ENCODE measurements at places on chromosomes 6 and 20.

GRCh38 chr6:101779051-101779844 is 385.7 kb downstream of the GRIK2 start:
- no peak for DNase-seq

DNA sequence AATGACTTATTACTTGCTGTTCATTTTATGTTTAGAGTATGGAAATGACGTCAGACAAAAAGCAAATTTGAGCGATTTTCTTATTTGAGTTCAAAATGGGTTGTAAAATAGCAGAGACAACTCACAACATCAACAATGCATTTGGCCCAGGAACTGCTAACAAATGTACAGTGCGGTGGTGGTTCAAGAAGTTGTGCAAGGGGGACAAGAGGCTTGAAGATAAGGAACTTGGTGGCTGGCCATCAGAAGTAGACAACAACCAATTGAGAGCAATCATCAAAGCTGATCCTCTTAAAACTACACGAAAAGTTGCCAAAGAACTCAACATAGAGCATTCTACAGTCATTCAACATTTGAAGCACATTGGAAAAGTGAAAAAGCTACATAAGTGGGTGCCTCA is 43.8 kb downstream of the REV3L start:
- peak; percentile 48 for DNase-seq

DNA sequence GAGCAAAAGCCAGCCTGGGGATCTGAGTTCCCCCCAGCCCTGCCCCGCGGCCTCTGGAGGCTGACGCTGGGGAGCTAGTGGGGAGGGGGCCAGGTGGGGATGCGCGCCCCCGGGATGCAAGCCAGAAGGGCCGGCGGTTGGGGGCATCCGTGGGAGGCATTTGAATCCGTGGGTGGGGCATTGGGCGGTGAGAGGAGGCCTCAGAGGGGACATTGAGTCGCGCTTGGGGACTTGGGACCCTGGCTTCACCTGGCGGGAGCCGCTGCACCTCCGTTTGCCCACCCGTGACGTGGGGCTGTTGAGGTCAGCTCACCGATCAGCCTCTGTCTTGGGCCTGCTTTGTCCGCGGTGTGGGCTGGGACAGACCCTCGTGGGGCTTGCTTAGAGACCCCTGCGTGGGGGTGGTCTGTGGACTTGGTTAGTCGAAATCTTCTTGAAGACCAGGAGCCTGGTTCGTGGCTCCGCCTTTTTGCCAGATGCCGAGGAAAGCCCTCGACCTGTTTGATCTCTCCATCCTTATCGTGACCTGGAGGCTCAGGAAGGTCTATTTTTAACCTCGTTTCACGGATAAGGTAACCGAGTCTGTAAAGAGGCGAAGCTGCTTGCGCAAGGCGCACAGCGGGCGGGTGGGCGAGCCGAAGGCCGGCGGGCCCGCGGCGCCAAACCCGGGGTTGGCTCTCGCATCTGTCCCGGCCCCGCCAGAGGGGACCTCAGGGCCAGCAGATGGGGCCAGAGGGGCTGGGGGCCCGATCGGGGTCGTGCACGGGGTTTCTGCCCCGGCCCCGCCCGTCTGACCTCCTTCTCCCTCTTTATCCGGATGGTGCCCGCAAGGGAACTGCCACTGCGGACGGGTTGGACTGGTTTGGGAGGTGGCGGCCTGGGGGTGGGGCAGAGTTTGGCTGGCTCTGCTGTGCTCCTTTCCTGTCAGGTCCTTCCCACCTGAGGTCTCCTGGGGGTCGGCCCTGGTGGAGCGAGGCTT is 8.3 kb downstream of the FAM110A start:
- DNase-seq = no peak

DNA sequence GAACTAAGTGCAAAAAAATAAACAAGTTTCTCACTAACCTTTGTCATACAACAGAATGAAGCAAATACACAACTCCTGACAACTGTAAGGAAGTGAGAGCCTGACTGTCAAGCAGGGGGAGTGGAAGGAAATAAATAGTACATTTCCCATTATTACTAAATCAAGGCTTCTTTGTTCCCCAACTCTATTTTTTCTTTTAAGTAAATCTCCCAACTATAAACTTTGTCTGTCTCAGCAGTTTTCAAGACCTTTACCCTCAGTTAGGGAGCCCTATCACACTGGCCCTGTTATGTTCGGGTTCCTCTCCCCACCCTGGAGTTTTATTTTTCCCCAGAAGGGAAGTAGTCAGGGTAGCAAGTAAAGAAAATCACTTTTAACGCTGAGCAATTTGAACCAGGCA is 24.1 kb upstream of the IPCEF1 start:
- no peak for DNase-seq

- no peak for DNase-seq
These were observed 134.2 kb downstream of the DLL1 start for GRCh38 chr6:170156448-170157375.

- DNase-seq = peak; percentile 83
These were observed 50.6 kb downstream of the SRC start for GRCh38 chr20:37396416-37397075.

DNA sequence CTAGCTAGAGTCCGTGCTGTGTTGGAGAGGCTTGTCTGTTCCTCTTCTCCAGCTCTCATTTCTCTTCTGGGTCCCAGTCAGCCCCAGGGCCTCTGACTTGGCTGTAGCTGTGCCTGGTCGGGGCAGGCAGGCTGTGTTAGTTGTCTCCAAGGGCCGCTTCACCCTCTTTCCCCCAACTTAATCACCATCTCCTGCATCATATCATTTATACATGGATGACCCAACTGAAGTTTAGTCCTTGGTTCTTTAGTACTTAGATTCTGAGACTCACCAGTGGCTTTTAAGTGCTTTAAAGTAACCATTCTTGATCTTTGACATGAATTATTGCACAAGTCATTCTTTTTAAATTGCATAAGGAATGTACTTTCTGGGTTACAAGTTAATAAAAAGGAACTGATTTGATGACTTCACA is 127.3 kb downstream of the RTN4IP1 start:
- peak; percentile 44 for DNase-seq

DNA sequence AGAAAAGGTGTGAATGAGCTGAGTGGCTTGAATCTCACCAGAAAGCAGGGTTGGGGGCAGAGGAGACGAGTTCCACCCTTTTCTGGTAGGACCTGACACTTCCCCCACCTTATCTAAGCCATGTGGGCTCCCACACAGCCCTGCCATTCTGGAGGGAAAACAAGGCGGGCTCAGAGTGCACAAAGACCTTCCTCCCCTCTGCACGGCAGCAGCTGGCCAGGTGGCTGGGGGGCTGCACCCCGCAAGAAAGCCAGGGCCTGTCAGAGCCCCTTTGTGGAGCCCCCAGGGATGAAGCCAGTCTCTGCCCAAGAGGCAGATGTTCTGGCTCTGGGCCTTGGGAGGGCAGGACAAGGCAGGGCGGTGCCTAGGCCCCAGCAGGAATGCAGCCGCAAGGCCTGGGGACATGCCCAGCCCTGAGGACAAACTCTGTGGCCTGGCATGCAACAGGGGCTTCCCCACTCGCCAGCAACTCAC is 48.4 kb upstream of the DSN1 start:
- DNase-seq = no peak

DNA sequence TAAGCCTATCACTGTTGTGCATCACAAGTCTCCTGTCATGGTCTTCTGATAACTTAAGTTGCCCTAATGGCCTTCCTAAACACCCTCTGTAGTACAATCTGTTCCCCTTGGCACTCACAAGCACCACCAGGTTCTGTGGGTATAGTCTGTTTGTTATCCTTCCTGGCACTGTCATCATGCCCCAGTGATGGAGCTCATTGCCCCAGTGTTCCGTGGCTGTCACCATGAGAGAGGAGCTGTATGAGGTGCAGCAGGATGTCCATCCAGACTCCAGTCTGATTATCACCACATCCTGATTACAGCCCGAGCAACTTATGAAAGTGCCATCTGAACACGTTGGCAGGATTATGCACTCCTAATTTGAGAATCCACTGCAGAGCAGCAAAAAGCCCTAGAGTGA is 380.1 kb downstream of the FRK start:
- DNase-seq = no peak

DNA sequence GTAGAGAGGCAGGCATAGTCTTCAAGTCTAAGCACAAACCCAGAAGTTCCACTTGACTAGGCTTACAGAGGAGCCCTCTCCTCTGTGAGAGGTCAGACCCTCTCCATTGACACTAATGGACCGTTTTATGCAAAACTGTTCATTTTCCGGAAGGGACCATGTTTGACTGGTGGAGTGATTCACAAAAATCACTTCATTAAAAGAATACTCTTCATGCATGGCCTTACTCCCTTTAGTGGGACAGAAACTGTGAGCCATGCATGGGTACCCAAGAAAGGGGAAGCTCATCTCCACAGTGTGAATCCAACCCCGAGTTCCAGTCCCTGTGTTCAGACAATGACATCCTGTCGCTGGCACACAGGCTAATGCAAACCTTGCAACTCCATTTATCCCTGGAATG is 63.2 kb downstream of the OLIG3 start:
- DNase-seq = no peak

DNA sequence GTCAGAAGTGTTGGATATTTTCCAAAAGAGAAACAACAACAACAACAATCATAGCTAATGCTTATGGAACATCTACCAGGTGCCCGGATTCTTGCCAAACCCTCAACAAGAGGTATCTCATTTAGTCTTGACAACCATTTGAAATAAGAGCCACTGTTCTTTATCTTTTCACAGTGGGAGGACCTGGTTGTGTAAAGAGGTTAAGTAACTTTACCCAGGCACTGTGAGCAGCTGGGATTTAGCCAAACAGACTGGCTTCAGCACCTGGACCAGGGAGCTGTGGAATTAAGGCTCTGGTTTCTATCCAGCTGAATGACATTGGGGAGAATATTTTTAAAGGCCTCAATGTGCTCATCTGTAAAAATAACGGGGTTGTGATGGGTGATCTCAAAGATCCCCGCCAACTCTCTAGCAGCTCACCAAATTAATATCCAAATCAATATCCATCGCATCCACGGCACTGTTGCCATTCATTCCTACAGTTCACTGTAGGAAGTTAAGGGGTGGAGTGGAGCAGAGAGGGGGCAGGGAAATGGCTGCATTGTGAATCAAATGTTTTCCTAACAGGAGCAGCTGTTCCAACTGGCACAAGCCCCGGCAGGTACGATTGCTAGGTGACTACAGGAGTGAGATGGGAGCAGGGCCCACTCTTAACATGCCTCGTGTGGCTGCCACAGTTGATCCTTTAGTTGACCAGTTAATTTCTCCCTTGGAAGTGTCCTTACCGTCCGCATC is 61.8 kb downstream of the GCNT2 start:
- DNase-seq = no peak

- DNase-seq = no peak
These were observed 196.0 kb downstream of the MAFB start for GRCh38 chr20:40493071-40493470.

GRCh38 chr6:36340306-36340617 is 3.6 kb upstream of the BNIP5 start:
- DNase-seq = no peak

DNA sequence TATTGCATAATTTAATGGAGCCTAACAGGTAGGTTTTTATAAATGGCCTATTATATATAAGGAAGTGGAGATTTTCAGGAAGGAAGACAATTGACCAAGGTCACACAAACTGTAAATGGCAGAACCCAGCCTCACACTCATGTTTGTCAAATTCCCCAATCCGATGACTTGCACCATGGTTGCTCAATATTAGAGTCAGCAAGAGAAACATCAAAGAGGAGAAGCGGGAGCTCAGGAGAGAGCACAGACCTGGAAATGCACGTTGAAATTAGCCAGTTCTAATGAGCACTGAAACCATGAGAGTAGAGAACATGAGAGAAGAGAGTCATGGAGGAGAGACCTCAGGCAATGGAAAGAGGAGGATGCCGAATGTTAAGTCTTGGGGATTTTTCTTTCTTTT is 13.5 kb upstream of the MLIP start:
- DNase-seq = peak; percentile 4

- no peak for DNase-seq
These were observed 71.3 kb downstream of the ZMYND8 start for GRCh38 chr20:47285189-47285588.

GRCh38 chr6:33391922-33392594 is 435 bp downstream of the KIFC1 start:
- DNase-seq = peak; percentile 47

DNA sequence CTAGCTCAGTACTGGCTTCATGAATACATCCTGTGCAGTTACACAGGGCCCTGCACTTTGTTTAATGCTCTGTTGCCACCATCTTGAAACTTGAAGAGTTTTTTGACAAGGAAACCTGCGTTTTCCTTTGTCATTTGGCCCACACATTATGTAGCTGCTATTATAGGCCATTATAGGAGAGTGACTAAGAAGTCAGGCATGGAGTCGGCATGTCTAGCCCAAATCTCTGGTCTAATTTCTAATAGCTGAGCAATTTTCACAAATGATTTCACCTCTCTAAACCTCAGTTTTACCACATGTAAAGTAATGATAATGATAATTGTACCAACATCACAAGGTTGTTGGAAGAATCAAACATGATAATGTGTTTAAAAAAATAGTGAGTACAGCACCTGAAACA is 67.1 kb upstream of the MYLIP start:
- no peak for DNase-seq

- peak; percentile 76 for DNase-seq
These were observed 1.1 kb downstream of the AMD1 start for GRCh38 chr6:110875548-110876169.

- DNase-seq = no peak
These were observed 831.6 kb downstream of the C6orf118 start for GRCh38 chr6:164477790-164478189.

DNA sequence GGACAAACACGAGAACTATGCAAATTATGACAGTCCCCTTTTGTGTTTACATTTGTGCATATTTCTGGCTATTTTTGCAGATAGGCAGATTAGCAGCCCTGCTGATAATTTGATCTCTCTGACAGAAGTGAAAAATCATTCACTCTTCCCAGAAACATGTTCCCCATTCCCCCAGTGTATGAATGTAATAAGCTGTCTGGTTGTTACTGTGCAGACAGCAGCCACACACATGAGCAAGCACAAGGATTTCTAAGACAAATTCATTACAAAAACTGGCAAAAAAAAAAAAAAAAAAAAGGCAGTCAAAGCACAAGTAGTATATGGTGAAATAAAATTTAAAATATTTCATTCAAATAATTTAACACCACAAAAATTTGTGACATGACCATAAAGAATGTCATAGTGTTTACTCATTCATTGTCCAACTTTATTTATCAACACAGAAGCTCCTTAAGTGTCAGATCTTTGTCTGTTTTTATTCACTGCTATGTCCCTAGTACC is 95.5 kb upstream of the VGLL2 start:
- no peak for DNase-seq

- no peak for DNase-seq
These were observed 23.9 kb downstream of the ERMARD start for GRCh38 chr6:169775321-169775720.

DNA sequence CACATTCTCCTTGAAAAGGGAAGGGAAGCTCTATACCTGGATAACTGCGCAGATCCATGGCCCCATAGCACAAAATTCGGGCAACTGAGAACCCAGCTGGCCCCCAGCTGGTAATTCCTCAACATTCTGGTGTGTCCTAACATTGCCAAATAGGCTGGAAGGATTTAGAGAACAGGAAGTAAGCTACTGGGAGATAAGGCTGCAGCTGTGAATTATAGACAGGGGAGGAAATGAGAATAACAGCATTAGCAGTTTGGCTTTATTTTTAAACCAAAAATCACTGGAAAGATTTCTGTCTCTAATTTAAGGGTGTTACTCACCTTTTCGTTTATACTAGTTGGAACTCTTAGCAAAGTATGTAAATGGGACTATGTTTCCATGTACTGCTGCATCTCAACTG is 97.2 kb downstream of the TULP4 start:
- DNase-seq = peak; percentile 62

- no peak for DNase-seq
These were observed 459.6 kb upstream of the SOX4 start for GRCh38 chr6:21133901-21134300.

GRCh38 chr6:50791900-50792508 is 26.7 kb upstream of the TFAP2B start:
- DNase-seq = peak; percentile 53

- no peak for DNase-seq
These were observed 60.9 kb downstream of the FYN start for GRCh38 chr6:111812060-111813038.
